ENCODE measurements at places on chromosomes 4 and X.

DNA sequence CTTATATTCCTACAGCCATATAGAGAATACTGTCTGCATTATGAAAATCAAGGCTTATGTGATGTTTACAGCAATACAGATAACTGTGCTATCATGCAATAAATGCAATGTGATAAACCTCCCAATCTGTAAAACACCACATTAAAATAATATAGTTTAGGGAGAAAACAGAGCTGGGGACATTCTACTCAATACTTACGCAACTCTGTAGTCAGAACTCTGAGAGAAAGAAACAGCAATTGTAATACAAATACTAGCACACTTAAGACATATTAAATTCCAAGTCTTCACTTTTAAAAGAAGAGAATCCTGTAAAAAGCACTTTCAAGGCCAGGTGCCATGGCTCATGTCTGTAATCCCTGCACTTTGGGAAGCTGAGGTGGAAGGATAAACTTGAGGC lies 61.4 kb downstream of the ANKRD17 start:
- no peak for DNase-seq

DNA sequence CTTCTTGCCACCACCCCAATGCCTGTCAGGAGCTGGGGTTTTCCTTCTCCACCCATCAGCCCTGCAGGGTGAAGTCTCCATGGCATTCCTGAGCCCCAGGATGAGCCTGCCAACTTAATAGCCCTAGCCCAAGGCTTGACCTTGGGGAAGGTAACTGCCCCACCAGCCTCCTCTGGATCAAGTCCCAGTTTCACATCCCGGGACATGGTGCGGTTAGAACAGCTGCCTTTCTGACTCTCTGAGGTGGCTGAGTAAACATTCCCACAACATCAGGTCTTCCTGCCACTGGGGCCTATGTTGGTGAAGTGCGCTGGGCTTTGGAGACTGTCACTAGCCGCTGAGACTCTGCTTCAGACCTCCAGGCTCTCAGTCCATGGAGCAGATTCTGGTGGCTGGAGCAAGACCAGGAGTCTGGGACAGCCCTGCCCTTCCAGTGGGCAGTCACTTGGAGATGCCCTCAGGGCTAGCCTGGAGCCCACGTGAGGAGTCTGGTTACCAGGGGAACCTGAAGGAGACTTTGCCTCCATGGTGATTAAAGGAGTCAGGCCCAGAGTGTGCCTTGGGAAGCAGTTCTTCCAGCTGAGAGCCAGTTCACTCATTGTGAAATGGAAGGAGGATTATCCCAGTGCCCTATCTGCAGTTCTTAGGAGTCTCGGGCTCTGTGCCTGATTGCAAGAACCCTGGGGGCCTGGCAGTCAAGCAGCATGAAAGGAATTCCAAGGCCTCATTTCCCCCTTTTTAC lies 56.8 kb downstream of the SMIM20 start:
- no peak for DNase-seq

GRCh38 chr4:182179751-182180150 lies 63.5 kb upstream of the TENM3 start:
- DNase-seq = no peak

GRCh38 chr4:38666766-38667084 lies 2.7 kb downstream of the KLF3 start:
- DNase-seq = no peak

GRCh38 chr4:152870606-152871005 lies 65.5 kb upstream of the FHDC1 start:
- no peak for DNase-seq

DNA sequence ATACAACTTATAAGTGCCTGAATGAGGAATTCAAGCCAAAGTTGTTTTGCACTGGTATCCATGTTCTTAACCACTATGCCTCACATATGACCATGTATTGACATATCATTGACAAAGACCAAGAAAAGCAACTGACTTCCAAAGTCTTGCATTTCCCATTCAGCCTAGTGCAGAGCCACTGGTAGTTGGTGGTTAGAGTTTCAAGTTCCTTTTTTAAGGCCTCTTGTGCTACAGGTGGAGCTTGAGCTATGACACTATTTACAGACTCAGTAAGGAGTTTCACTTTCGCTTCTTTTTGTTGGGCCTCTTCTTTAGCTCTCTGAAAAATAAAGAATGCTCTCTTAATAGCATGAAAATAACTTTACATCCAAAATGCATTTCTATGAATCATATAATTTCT lies 763.0 kb downstream of the DMD start:
- DNase-seq = no peak

DNA sequence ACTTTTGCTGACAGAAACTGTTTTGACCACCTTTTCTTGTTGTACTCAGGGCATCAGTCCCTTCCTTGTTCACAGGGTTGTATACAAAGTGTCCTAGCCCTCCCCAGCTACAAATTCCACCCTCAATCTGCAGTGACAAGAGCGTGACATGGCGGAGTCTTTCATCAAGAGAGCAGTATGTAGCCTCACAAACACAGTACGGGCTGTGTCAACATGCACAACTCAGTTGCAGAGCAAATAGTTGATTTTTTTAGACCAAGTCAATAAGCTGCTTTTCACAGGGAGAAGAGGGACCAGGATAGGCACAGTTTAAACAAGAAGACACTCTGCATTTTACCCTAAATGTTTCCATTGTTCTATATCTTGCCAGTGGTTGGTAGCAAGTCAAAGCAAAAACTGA lies 8.6 kb upstream of the HS6ST2 start:
- DNase-seq = no peak

DNA sequence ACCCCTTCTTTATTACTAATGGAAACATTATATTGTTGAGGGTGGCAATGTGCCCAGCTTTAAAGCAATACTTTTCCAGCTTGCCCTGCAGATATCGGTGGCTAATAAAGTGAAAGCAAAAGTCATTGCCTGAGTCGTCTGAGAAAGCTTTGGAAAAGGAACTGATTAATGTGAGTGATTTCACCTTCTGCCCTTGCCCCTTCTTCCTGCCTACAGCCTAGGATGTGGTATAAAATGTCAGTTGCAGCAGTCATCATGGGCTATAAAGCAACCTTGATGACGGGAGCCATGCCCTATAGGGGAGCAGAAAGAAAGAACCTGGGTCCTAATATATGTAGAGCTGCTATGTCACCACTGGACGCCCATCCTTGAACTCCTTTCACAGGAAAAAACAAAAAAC lies 132.4 kb upstream of the USP9X start:
- no peak for DNase-seq

GRCh38 chr4:94160774-94161173 lies 46.9 kb upstream of the SMARCAD1 start:
- no peak for DNase-seq

DNA sequence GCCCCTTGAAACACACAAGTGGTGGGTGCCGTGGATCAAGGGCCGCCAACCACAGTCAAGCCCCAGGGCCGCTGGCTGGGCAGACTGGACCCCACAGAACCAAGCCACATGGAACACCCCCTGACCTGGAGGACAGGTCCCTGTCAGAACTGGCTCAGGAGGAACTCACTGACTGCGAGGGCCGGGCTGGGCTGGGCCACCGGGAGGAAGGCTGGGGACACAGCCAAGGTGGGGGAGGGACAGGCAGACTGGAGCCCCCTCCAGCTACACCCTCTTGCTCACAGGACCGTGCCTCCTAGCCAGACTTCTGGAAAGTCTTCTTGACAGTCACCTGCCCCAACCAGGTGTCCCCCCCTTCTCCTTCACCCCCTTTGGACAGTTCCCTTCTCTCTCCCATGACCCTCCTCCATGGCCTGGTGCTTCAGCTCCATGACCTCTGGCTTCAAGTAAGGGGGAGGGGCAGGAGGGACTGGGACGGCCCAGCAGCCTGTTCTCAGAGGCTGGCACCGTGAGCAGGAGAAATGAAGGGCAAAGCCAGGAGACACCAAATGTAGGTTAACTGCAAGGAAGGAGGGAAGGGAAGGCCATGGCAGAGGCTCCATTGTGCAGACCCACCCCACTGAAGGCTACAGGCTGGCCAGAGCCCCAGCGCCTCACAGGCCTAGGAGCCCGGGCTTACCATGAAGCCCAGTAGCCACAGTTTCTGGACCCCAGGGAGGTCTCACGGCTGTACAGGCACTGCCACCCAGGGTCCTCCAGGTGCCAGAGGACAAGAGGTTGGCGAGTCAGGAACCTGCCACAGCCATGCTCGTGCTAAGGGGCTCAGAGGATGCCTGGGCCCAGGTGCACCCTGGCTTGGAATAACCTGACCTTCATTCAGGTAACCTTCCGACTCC lies 22.6 kb upstream of the DUSP9 start:
- DNase-seq = no peak

- no peak for DNase-seq
Observed at GRCh38 chr4:82786828-82787227, 11.8 kb downstream of the SCD5 start.

GRCh38 chr4:17889692-17890091 lies 78.9 kb downstream of the NCAPG start:
- DNase-seq = no peak

GRCh38 chr4:165813606-165814005 lies 59.4 kb upstream of the TLL1 start:
- no peak for DNase-seq

DNA sequence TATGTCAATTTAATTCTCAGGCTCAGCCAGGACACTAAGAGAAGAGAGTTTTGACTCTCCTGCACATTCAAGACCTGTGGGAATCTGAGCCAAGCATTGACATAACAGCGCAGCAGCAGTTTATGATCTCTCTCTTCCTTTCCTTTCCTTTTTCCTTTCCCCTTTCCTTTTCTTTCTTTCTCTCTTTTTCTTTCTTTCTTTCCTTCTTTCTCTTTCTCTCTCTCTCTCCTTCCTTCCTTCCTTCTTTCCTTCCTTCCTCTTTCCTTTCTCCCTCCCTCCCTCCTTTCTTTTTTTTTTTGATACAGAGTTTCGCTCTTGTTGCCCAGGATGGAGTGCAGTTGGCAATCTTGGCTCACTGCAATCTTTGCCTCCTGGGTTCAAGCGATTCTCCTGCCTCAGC lies 21.6 kb downstream of the SAT1 start:
- DNase-seq = no peak

GRCh38 chrX:1330605-1331004 lies 6.0 kb upstream of the IL3RA start:
- no peak for DNase-seq

DNA sequence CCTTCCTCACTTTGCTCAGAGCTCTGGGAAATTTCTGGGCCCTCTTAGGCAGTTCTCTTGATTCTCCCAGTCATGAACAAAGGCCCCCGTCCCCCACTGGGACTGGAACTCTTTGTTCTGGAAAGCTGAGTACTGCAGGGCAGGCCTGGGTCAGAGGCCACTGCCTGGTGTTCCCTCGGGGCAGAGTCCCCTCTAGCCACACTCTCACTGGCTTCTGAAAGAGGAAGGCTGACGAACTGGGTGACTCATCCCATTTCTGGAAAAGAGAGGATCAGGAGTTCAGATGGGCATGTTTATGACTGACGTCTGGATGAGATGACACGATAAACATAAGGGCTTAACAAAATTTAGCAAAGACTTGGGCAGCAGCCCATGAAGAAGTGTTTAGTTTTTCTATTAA lies 47.7 kb downstream of the DDX3X start:
- no peak for DNase-seq

- DNase-seq = no peak
Observed at GRCh38 chrX:31397119-31397518, 325.3 kb upstream of the FTHL17 start.

DNA sequence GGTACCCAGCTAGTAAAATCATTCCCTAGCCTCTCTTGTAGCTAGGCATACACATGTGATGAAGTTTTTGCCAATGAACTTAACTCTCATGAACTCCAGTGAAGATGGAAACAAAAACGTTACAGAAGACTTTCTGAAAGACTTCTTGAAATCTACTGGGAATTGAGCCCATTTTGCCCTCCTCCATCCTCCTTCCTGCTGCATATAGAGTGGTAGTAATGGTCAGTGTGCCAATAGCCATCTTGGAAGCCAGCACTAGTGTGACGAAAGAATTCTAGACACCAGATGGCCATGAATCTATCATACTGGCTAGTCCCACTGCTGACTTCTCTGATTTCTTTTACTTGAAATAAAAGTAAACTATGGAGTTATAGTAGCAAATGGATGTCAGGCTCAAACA lies 30.9 kb upstream of the PPA2 start:
- DNase-seq = no peak

- no peak for DNase-seq
Observed at GRCh38 chr4:177717407-177717806, 275.2 kb upstream of the AGA start.

GRCh38 chr4:7192252-7193029 lies at the start of gene SORCS2:
Gene SORCS2 (plus strand): TSS chr4:7192538.
- no peak for DNase-seq

DNA sequence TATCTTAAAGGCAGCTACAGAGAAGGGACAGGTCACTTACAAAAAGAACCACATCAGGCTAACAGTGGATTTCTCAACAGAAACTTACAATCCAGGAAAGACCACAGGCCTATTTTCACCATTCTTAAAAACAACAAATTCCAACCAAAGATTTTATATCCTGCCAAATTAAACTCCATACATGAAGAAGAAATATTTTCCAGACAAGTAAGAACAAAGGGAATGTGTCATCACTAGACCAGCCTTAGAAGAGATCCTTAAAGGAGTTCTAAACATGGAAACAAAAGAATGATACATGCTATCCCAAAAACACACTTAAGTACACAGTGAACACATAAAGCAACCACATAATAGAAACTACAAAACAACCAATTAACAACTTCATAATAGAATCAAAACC lies 105.6 kb downstream of the ANXA10 start:
- DNase-seq = no peak

GRCh38 chr4:4564522-4564921 lies 22.7 kb upstream of the STX18 start:
- no peak for DNase-seq

DNA sequence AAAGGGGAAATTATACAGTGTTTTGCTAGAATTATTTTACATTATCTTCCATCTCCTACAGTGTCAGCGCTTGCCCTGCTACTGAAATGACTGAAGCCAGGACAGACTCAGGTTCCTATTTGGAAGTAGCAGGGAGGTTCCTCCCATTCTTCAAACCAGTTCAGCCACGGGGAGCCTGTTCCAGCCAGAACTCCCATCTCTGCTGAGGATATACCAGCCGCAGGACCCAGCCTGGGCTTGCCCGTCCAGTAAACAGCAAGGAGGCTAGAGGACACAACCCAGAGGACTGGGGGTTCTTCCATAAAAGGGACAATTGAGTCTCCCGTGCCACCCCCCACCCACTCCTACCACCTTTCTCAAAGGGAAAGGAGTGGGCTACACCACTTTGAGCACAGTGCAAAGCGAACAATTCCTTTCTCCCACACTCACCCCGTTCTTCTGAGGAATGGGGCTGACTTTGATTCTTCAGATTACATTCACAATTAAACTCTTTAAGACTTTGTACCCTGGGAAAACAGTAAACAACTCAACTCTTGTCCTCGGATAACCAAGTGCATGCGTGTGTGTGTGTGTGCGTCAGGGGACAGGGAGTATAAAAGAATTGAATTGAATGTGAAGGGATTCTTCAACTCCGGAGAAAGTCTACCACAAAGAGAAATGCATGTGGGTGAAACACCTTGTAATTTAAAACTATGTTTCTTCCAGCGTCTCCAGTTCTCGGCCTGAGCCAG lies 31.0 kb upstream of the PPARGC1A start:
- DNase-seq = no peak

DNA sequence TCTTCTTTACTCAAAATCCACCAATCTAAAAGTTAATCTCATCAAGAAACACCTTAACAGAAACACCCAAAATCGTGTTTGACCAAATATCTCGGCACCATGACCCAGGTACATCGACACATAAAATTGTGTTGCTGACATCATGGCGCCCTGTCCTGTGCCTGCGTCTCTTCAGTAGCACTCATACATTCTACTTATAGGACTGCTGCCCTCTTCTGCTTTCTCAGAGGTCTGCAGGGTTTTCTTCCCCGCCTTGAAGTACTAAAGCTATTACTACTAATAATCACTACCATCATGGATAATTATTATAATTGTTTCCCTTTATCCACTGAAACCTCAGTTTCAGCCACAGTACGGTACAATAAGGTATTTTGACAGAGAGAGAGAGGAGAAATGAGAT lies 1403.1 kb upstream of the TENM3 start:
- DNase-seq = no peak

All from cortex of kidney (tissue), 1 donor.